ENCODE measurements at places on chromosomes 1 and 21.

DNA sequence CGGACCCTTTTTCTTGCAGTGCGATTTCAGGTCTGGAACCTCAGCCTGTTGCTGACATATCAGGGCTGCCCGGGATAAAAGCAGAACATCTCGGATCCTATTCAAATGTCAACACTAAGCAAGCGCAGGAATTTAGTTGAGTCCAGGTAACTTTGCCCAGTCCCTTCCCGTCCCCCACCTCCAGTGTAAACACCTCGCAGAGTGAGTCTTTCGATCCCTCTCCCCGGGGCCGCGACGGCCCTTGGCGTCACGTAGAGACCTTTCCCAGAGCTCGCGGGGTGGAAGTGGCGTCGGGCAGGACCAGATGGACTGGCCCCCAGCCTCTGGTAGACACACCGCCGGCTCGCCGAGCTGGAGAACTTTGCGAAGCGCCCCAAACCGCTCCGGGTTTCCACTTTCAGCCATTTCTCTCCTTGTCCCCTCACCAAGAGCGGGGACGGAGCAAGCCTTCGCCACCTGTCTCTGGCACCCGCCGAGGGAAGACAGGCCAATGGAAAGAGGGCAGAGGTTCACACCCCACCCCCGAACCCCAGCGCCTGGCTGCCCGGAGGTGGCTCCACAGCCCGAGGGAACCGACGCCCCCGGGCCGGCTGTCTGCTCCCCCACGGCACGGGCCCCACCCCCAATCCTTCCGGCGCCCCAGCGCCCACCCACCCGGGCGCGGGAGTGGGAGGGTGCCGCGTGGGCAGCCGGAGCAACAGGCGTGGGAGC, 570 bp downstream of the KCND3 start:
- no peak for DNase-seq

GRCh38 chr21:23003951-23004350, 2005.7 kb downstream of the NCAM2 start:
- no peak for DNase-seq

- DNase-seq: no peak
Observed at GRCh38 chr1:77796695-77797405, 17.4 kb downstream of the MIGA1 start.

- DNase-seq: no peak
Observed at GRCh38 chr1:45346473-45346872, 6.2 kb upstream of the MUTYH start.

DNA sequence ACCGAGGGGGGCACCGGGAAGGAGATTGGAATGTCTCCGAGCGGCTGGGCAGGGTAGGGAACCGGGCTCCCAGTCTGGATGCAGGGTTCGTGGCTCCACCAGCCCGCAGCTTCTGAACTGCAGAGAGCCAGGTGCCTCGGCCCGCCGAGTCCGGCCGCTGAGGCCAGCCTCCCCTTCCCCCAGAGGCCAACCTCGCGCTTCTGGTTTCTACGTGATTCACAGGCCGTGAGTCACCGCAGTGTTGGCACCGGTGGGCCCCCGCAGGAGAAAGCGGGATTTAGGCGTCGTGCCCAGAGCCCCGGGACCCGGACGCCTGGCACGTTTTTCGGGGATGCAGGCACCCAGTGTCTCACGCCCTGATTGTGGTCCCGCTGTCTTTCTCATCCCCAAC, 458 bp downstream of the CRABP2 start:
- DNase-seq: peak; percentile 49

DNA sequence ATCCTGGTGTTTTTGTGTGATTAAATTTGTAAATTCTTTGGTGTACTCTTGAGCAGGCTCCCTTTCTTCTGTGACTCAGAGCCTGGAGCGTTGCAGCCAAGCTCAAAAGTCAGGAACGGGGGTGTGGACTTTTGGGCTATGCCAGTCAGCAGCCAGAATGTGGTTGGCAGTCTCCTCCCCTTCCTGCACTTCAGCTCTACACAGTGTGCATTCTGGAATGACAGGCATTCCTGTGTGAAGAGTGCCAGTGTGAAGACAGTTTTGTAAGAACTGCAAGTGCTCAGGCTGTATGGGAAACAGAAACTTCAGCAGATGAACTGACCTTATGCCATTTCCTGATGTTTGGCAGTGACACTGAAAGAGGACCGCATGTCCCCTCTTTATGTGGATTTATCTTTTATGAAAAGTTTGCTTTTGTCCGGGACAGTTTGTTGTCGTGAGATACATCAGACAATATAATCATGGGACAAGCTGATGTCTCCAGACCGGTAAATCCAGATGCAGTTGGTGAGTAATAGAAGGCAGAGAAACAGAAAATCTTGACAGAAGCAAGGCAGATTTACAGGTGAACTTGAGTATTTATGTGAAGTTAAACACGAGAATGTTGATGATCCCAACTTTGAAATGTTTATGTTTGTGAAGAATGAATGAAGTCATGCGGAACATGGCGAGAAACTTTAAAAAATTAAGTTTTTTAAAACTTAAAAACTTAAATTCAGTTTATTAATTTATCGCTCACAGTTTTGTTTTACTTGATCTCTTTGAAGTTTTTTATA, 67.7 kb upstream of the RCC1 start:
- no peak for DNase-seq

GRCh38 chr1:109821831-109822745, 58.4 kb upstream of the EPS8L3 start:
- DNase-seq: no peak
